SIG-M5 (cell line): ENCODE measurements at places on chromosomes 1 and 21.

DNA sequence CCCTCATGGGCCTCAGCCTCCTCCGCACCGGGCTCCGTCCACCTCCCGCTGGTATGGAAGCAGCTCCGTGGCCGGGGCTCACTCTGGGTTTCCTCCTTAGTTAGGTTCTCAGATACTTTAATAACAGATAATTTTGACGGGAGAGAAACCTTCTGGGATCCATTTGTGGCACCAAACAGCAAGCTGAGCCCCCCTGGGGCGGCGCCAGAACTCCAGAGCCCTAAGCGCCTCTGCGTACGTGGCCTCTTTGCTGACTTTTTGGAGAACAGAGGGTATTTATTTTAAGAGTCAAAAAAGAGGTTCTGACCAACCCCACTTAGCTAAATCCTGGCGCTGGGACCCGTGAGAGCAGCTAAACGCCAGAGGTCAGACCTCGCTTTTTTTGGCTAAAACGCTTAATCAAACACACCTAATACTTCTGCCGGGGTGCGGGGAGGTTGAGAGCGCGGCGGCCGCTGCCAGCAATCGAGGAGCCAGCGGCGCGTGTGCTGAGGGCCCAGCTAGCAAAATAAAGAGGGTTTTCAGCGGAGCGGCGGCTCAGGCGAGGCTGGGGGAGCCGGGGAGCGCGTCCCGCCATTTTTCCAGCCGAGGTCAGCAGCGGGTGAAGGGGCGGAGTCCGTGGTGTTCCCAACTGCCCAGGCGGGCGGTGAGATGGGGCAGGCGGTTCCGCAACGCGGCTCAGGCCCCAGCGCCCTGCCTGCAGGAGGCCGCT, 171.7 kb downstream of the PRDM16 start:
- DNase-seq, result no peak

- DNase-seq, result no peak
Observed at GRCh38 chr1:167330601-167331293, 110.1 kb downstream of the POU2F1 start.

DNA sequence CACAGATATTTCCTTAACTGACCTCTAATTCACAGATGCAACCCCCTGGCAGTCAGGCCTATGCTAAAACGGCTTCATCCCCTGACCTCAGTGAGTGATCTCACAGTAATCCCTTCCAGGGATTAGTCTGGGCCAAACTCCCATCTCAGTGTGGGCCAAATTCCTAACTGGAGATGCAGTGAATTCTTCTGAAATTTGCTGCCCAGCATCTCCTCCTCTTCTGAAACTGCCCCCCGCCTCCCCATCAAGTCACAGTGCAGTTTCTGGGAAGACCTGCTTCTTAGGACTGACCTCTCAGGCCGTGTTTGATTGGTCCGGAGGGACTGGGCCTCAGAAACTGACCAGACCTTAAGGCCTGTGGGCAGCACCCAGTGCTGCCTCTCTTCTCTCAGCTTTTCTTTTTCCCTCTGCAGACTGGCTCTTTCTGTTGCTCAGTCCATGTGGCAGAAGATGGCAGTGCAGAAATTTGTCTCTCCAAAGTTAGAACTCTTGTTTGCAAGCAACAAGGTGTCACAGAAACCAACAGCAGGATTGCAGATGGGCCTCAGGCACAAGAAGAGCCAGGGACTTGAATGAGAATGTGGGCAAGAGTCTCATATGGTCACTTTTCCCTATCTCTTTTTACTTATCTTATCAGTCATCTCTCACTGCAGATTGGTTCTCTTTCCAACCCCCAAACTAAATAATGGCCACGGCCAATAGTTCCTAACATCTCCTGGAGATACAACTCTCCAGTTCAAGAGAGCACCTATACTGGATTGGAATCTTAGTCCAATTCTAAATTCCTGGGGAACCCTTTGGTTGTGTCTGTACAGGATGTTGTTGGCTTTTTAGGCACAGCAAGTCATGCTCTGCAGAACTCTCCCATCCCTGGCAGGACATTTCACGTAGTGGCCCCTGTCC, 95.5 kb upstream of the RALGPS2 start:
- DNase-seq, result no peak

DNA sequence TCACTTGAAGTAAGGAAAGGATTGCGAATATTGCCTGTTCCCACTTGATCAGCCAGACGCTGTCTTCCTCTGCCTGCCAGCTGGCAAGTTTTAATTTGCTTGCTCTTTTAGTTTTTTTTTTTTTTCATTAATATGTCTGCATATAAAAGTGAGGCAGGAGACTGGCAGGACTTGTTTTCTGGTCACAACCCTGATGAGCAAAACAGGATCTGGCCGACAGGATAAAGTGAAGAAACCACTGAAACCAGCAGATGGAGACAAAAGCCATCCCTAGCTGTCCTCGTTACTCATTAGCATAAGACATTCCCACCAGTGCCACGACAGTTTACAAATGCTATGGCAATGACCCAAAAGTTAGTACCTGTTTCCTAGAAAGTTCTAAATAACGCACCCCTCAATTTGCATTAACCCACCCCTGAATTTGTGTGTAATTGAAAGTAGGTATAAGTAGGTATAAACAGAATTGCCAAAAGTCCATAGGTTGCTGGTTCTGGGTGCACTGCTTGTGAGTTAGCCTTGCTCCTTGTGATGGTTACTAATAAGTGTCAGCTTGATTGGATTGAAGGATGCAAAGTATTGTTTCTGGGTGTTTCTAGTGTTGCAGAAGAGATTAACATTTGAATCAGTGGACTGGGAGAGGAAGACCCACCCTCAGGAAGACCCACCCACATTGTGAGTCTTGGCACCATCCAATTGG, 60.8 kb downstream of the ZNF684 start:
- DNase-seq, result no peak

- no peak for DNase-seq
Observed at GRCh38 chr1:226637147-226637935, 88.8 kb downstream of the STUM start.

DNA sequence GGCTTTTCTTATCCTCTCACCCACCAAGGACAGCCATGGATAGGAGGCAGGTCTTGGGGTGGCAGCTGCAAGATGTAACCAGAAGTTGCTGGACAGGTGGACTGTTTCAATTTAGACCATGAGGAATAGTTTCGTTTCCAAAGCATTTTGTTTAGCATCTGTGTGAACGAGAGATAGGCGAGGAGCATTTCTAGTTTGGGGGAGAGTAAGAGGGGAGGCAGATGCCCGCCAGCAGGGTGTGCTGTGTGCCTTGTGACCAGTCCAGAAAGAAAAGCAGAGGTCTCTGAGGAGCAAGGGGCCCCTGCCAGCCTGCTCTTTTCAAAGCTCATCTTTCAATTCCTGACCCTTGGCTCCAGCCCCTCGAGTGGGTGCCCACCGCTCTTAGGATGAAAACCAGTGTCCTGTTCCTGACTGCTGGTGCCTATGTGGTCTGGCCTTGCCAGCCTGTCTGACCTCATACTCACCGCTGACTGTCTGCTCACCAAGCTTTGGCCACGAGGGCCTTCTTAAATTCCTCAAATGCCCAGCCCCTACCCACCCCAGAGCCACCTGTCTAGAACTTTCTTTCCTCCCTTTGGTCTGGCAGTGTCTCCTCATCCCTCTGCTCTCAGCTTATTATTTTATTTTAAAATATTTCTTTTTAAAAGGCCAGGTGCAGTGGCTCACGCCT, 8.5 kb downstream of the SERINC2 start:
- DNase-seq, result no peak

DNA sequence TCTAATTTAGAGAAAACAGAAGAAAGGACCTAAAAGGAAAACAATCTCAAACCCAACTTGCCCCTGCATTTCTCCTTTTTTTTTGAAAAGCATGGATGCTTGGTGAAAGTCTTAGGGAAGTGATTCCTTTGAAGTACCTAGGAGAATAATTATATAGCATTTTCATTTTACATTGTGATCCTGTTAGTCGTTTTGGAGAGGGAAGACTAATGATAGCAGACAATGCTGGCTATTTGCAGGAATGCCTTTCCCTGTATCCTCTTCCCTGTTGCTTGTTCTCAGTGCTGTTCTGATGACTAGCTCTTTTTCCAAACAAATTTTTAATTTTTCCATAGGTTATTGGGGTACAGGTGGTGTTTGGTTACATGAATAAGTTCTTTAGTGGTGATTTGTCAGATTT, 53.9 kb downstream of the LAMC1 start:
- DNase-seq, result no peak

GRCh38 chr1:207811920-207812720, 60.3 kb downstream of the CD46 start:
- DNase-seq, result no peak

GRCh38 chr1:6834366-6834765, 49.1 kb downstream of the CAMTA1 start:
- no peak for DNase-seq

GRCh38 chr1:41927118-41927517, 8.4 kb upstream of the HIVEP3 start:
- no peak for DNase-seq

GRCh38 chr1:109897259-109897955, 13.2 kb upstream of the CSF1 start:
- no peak for DNase-seq

GRCh38 chr1:228284521-228284920, 76.7 kb downstream of the OBSCN start:
- no peak for DNase-seq

- DNase-seq, result no peak
Observed at GRCh38 chr1:61839679-61840078, 97.4 kb downstream of the PATJ start.

DNA sequence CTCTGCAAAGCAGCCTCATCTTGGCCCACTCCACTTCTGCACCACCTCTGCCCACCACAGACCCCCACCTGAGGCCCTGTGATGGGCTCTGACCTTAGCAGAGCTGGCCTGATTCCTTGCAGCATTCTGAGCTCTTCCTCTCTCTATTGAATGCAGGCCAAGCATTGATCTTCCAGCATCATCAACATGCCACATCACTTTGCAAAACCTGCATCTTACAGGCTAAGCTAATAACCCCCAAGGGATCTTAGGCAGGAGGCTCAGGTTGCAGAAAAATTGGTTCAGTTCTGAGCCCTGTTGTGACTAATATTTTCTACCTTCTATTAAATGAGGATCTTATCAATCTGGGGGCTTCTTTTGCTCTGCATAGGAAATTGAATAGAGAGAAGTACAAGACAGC, 78.7 kb downstream of the ATP1A1 start:
- no peak for DNase-seq

GRCh38 chr1:14923727-14924452, 229.7 kb upstream of the TMEM51 start:
- no peak for DNase-seq

DNA sequence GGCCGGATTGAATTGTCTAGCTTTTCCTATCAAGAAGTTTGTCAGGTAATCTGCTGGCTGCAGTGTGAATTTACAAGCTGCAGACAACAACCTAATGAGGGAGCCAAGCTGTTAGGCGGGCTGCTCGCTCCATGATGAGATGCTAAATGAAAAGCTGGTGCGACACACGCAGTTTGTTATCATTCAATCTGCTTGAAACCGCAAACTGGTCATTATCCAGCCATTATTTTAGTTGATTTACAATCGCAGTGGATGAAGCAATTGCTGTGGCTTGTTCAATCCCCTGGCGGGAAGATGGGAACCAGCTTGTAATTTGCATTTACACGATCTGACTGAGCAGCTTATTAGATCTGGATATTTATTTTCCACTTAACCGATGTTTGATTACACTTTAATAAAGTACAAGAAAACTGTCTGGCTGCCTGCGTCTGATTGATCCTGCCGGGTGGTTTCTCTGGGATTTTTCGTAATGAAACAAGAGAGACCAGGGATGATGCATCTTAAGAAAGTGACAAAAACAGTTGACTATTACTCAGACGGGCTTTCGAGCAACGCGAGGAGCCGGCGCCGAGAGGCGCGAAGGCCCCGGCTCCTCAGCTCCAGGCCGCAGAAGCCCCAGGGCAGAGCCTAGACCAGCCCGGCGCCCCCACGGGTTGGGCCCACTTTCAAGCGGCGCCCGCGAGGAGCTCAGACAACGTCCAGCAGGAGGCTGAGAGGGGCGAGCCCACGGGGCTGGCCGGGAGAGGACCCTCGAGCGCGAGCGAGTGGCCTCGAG, 118.0 kb upstream of the BARHL2 start:
- no peak for DNase-seq

DNA sequence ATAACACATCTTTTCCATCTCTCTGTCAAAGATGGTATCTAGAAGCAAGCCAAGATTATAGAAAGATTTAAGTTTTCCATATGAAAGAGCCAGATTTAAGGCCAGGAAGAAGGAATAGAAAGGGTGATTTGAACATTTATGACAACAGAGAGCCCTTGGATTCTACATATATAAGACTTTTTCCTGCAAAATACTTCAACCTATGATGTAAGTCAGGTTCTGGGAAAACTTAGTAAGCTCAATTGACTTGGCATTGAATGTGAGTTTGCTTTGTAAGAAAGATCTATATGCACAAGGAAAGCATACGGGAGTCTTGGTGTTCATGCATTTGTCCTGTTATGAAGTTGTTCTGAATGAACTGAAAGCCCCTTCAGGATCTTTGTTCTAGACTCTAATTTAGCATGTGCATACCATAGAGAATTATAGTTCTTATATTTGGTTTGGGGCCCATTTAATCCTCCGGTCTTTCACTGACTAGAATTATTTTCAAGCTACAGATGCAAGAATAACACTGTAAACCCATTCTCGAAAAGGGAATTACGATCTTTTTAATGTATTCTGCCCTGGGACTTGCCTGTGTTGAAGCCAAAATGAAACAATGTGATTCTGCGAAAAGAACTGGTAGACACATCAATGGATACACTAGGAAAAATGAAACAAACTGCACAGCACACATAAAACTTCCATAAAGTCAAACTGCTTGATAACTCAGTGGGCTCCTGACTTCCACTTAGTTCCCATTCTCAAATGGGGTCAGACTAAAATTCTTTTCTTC, 152.8 kb downstream of the DISP1 start:
- no peak for DNase-seq

DNA sequence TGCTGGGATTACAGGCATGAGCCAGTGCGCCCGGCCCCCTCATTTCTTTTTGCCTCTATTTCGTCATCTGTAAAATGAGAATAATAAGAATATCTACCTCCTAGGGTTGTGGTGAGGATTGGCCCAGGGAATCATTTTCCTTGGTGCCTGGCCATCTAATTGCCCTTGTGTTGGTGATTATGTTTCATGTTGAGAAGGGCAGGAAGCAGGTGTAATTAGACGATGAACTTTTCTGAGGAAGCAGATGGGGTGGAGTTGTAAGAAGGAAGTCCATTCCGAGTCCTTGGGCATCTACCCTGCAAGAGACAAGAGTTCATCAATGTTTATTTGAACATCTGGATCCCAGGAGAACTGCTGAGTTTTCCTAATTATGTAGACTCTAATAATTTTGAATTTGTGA, 38.7 kb upstream of the NEK2 start:
- no peak for DNase-seq

DNA sequence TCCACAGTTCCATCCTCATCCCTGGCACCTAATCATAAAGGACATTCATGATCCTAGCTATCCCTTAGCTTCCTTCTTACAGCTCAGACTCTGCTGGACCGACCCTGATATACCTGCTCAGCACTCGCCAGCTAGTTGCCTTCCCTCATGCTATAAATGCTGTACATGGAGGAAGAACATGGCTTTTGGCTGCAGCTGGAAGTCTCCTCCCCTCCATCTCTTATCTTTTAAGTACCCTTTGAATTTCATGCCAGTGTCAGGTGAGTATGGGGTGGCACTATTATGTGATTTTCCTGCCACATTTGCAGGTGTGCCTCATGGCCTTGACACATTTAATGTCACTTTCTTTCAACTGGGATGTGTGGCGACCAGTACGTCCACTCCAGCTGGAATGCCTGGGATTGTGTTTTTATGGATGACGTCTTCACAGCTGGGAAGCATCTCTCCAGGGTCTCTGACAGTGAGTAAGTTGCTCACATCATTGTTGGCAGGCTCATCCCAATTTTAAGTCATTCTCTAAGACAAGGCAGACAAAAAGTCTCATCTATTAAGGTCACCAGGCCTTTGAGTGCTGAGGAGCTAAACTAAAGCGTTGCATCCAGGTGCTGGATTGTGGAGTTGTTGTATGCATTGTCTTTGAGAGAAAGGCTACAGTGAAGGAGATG, 43.4 kb downstream of the RUNX1 start:
- DNase-seq, result no peak
